ENCODE measurements at places on chromosomes 2 and 18.

GRCh38 chr18:41992066-41992465 is 37.0 kb downstream of the PIK3C3 start:
- no peak for DNase-seq

DNA sequence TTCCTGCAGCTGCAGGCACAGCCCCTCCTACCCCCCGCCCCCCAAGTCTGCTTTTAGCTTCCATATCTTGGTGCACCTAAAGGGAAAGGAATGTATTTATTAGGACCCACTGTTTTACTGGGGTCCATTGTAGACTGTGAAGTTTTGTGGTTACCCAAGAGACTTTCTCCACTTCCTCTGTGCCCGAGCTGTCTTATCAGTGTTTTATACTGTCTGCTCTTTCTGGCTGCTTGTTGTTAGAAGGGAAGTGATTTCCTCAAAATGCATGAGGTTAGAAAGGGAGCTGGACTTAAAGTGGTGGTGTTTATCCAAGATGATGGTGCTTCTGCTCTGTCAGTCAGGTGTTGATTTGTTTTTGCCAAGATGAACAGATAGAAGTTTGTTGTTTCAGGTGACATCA is 85.0 kb downstream of the PTH2R start:
- no peak for DNase-seq

DNA sequence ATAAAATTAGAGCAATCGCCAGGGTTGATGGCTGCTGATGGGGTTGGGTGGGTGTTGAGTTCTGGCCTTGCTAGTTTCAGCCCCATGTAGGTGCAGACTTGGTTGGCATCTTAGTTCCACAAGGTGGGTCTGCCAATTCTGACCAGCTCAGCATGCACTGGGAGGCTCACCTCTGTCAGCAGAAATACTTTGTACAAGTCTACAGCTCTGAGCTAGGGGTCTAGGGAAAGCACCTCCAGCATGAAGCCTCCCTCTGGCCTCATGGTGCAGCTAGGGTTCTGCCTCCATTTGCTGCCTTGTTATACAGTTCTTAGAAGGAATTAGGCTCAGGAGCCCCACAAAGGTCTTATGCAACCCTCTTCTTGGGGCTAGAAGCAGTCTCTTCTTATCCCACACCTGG is 278.9 kb upstream of the HDAC4 start:
- DNase-seq, result no peak

GRCh38 chr18:74139411-74139810 is 8.2 kb downstream of the FBXO15 start:
- no peak for DNase-seq

GRCh38 chr18:35143622-35144596 is 96.9 kb upstream of the ZNF397 start:
- peak; percentile 85 for DNase-seq

GRCh38 chr2:240077442-240077841 is 24.1 kb upstream of the OR6B3 start:
- DNase-seq, result no peak

DNA sequence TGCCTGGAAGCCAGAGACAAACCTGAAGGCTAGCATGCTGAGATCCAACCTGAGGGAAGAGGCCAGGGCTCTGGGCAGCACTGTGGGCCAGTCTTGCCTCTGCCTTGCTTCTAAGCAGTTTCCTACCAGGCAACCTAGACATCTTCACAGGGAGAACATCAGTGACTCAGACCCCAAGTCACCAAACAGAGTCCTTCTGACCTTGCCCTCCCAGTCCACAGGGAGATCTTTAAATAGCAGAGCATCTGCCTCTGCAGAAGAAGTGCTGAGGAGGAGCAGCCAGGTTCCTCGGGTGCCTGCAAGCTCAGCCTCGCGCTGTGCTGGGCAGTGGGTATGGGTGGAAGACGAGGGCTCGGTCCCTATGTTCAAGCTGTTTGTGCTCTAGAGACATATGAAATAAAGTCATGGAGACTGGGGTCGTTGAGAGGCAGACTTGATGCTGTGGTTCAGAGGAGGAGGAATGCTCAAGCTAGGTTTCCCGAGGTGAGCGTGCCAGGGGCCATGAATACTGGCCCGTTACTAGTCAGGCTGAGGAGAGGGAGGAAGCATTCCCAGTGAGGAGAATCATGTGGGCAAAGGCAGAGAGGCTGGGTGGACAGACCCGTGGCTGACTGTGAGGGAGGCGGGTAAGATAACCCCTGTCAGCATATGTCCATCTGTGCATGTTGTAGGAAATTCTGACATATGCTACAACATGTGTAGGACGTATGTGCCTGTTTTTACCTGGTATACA is 66.5 kb downstream of the BOLA3 start:
- DNase-seq, result no peak

- no peak for DNase-seq
Observed at GRCh38 chr18:33201509-33201926, 239.0 kb downstream of the CCDC178 start.

- DNase-seq, result no peak
Observed at GRCh38 chr2:1900732-1901131, 156.4 kb upstream of the PXDN start.

GRCh38 chr18:49650426-49650891 is 88.6 kb downstream of the LIPG start:
- DNase-seq, result no peak

DNA sequence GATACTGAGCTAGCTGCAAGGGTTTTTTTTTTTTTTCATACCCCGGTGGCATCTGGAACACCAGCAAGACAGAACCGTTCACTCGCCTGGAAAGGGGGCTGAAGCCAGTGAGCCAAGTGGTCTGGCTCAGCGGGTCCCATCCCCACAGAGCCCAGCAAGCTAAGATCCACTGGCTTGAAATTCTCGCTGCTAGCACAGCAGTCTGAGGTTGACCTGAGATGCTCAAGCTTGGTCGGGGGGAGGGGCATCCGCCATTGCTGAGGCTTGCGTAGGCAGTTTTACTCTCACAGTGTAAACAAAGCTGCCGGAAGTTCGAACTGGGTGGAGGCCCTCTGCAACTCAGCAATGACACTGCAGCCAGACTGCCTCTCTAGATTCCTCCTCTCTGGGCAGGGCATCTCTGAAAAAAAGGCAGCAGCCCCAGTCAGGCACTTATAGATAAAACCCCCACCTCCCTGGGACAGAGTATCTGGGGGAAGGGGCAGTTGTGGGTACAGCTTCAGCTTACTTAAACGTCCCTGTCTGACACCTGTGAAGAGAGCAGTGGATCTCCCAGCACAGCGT is 5.1 kb upstream of the MIB1 start:
- no peak for DNase-seq

DNA sequence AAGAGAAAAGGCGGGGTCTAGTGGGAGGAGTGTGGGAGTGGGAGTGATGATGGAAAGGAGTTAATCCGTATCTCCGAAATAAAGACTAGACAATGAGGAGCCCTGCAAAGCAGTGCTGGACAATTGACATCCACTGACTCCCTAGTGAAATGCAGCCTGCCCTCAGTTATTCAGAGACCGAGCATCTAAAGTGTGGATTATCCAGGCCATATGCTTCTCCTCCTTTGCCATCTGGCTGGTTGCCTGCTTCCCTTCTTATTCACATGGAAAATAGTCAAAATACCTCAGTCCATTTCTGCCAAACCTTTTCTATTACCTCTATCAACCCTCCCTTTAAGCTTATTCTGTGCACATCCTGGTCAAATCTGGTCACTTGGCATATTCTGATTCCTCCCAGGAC is 288.8 kb upstream of the SIX3 start:
- DNase-seq, result no peak

DNA sequence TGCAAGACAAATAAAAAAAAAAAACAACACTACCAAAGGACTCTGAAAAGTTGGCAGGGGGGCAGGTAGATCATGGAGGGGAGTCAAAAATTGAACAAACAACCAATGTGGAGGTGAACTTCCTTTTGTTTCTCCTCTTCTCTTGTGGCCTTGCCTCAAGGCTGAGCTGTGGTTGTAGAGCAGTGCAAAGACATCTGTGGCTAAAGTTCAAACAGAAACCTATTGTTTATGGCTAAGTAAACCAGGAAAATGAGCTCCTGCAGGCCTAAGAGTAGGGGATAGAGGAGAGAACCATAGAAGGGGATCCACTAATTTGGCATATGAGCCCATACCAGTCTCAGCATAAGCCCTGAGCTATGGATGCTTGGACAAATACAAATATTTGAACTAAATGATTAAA is 40.2 kb upstream of the EGR4 start:
- no peak for DNase-seq

DNA sequence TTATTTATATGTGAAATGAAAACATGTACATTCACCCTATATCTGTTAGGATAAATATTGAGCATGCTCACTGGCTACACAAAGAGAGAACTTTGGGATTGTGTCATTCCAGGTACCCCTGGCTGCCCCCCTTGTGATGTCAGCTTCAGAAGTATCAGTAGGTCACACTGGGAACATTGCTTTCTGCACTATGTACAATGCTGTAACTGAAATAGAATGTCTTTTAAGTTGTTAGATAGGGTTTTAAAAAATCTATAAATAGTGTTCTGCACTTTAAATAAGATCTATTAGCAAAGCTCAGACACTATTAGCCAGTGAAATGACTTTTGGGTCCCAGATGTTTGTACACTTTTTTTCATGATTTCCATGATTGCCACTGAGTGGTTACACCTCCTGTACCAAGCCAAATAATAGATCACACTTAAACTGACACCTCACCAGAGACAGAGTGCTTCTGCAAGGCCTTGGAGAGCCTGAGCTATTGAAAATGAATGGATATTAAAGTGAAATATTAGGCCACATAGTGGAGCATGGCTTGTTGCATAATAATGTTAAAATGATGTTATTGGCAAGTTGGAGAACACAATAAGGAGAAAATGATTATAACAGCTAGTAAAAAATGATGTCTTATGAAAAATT is 297.0 kb upstream of the NXPH2 start:
- DNase-seq, result no peak

DNA sequence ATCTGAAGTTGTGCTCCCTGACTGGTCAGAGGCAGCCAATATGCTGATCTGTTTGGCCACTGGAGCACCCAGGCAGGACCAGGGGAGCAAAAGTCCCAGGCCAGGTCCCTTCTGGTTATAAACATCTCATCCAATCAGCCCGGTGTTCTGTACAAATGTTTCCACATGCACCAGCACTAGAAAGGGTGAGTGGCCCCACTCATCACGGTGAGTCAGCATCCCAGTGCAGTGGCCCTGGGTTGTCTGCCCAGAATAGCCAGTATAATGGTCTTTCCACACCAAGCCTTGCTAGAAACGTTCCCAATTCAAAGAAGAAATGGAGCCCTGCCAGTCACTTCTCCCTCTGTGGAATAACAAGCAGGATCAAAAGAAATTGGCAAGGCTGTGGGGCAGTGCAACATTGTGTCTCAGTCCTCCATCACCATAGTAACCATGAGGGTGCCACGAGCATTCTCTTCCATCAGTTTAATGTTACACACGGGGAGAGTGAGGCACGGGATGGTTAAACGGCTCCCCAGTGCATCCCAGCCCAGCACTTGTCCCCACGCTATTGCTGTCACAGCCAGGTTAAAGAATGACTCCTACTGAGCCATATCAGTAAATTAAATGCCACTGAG is 174.9 kb downstream of the SEPTIN10 start:
- DNase-seq, result no peak

DNA sequence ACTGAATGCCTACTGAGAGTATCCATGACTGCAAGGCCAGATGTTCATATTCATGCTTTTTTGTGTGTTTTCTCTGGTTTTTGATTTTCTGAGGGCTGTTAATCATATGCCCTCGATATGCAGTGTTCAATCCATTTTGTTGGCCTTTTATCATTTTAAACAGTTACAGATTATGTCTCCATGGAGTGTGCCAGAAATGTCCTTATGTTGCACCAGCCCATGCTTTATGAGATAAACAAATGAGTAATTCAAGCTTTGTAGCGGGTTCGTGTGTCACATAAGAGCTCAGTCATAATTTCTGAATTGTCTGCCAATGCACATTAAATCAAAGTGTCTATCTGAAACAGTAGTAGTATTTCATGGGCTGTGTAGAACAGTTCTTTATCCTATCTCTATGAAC is 583.0 kb downstream of the THSD7B start:
- no peak for DNase-seq

DNA sequence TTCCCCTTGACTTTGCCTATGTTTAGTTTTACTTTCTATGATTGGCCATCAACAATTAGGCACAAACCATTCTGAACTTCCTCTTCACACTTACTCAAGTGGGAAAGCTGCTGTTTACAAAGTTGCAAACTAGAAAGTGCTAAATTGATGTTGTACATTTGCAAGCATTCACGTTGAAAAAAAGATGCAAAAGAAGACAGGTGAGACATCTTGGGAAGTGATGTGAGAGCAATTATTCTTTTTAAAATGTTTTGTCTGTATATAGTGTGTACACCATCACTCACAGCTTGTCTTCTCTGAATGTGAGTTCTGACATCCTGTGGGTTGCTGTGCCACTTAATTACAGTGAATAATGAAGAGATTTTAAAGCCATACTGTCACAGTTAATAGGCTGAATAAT is 874.1 kb upstream of the LRATD1 start:
- no peak for DNase-seq

DNA sequence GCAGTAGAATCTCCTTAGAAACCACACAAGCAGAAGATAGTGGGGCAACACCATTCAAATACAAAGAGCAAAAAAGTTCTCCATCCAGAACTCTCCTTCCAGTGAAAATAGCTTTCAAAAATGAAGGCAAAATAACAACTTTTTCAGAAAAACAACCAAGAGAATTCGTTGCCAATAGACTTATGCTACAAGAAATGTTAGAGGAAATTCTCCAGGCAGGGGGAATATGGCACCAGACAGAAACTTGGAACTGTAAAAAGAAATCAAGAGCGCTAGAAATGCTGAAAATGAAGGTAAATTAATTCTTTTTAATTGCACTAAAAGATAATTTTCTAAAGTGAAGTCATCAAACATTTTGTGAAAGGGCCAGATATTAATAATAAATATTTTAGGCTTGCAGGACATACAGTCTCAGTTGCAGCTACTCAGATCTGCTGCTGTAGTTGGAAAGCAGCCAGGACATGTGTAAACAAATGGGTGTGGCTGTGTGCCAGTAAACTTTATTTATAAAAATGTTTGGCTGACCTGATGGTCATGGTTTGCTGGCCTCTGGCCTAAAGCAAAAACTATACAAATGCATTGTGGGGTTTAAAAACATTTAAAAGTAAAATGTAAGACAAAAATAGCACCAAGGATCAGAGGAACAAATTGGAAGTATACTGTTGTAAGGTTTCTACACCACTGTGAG is 73.7 kb upstream of the TGFA start:
- DNase-seq, result peak; percentile 42

- DNase-seq, result peak; percentile 70
Observed at GRCh38 chr18:55588111-55588869, at the start of gene TCF4. TSS of gene TCF4 (minus strand) at chr18:55588192. CDS start at chr18:55587116, 1,076 bp downstream.

- no peak for DNase-seq
Observed at GRCh38 chr2:44972771-44973535, 31.5 kb downstream of the SIX3 start.

DNA sequence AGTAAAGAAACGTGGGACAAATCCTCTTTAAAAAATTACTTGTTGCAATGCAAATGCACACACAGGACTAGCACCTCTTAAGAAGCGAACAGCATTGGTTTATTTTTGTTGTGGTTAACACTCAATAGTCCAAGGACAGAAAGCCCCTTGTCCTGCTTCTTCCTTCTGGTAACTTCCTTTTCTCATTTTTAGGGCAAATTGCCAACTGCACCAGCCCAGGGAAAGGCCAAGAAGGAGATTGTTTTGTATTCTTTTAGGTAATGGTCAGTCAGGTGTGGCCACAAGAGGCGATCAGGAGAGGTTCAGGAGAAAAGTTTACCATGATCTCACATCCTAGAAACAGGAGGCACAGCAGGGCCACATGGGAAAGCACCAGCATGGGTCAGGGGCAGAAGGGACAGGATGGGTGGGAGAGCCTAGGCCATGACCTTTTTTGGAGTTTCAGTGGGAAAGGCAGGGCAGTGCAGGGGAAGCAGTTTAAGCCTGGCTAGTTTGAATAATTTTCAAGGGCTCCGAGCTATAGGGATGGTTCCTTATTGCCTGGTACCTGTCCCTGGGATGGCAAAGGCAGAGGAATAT is 73.0 kb downstream of the CHRNA1 start:
- no peak for DNase-seq
